ENCODE measurements at places on chromosomes 5 and 9. TPM values are rescaled to one million over a fixed set of nuclear protein-coding genes. Genes with fewer than 3 reads are reported as not detected.

The CSF2 gene
- not detected for total RNA-seq

The LCN6 gene
- 1.2 TPM for total RNA-seq

The FSTL4 gene
- total RNA-seq: 0.41 TPM

The STPG3 gene
- not detected for total RNA-seq

The CDH9 gene
- total RNA-seq: not detected

The PDE8B gene
- total RNA-seq: 13.0 TPM

The C9orf153 gene
- total RNA-seq: 1.8 TPM
